ENCODE measurements at places on chromosomes 7 and 10. TPM values are rescaled to one million over a fixed set of nuclear protein-coding genes. Genes with fewer than 3 reads are reported as not detected.

DNA sequence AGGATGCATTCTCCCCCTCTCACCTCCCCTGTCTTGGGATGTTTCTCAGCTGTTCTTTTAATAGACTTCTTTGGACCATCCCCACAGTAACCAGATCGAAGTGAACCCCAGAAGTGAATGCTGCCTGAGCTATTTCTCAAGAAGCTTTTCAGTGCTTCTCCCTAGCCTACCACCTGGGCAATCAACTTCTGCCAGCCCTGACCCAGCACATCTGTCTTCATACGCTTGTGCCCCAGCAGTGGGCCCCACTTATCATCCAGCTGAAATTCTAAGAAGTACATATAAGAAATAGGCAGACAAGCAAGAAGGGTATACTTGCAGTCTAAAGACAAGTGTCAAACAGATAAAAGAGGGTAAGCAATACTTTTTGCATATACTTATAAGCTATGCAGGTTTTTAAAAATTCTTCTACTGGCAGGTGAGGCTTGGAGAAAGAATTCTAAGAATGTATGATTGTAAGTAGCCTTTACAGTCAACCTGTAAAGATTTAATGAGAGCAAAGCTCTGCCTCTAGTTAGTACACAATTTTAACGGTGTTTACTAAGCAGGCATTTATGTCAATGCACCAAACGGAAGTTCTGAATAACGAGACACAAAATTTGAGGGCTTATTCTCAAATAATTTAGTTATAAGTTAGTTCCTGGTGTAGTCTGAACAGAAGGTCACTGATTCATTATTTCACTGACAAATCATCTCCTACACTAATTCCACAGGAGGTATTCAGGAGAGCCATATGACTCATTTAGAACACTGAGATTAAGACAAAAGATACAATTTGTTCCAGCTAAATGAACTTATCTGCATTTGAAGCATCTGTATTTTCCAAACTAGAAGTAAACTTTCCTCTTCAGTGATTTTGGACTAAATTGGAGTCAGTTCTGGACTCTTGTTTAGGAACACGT, 83.3 kb downstream of the RNLS start:
- DNase-seq, result no peak

DNA sequence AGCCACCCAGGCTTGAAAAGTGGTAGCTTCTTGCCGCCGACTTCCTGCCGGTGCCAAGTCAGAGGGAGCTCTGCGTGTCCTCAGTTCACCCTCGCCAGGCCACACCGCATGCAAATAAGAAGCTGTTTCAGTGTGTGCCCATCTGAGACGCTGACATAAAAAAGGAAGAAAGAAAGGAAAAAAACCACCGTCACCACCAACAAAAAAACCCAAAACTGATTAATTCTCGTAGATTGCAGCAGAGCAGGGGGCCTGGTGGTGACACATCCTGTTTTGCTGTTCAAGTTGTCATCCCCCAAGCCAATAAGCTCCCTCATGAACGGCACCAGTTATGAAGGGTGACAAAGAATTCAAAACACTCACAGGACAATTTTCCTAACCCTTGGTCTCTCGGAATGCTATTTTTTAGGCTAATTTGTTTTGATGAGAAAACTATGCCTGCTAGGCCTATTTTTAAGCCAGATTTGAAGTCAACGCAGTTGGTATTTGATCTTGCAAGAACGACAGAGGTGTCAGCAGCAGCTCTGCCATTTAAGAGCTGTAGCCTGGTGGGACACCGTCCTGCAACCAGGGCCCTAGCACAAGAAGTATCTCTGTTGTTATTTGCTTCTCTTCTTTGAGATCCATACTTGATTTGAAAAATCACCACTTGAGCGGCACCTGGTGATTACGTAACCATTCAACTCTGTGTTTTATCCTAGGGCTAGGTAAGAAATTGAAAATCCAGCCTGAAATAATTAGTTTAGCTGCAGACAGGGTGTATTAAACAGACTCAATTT, 145.6 kb downstream of the PFKFB3 start:
- no peak for DNase-seq

DNA sequence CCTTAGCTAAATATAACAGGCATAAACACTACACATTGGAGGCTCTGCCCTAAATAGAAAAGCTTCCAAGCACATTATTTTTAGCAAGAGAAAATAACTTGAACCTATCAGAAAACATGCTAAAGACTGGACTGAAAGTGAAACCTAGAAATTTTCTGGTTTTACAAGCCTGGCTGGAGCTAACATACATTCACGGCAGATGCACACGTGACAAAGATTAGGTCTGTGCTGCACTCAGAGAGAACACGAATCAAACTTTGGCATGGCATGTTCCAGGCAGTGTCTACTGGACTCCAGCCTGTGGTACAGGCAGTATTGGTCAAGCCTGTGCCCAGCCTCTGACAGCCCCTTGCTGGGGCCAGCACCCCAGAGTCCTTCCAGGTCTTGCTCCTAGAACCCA, 94.1 kb upstream of the PCBD1 start:
- DNase-seq, result no peak

- no peak for DNase-seq
Observed at GRCh38 chr7:102097601-102098161, 189.0 kb upstream of the SH2B2 start.

The THNSL1 gene
- total RNA-seq, result 7.7 TPM

The LRRN3 gene
- total RNA-seq, result 1.2 TPM

DNA sequence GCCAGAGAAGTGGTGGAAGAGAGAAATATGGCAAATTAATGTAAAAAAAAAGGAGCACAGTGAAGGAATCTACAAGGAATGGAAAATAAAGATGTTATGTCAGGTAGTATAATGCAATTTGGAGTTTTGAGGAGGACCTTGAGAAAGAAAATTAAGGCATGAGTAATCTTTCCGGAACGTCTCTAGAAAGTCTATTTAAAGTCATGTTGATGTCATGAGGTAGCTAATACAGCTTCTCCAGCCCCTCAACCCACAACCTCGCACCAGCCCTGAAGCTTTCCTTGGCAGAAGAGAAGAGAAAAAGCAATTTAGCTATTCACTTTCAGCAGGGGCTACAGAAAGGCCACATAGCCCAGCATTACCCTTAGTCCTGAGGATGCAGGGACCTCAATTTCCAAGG, 22.5 kb downstream of the TRDMT1 start:
- DNase-seq, result no peak

Data from ureter (tissue), 1 donor.